Cardiac ventricle fibroblast (primary cell): ENCODE measurements at places on chromosomes 16 and 17. TPM values are rescaled to one million over a fixed set of nuclear protein-coding genes. Genes with fewer than 3 reads are reported as not detected.

The SCGB1C2 gene
- total RNA-seq, result not detected in 2 replicates

The SDR42E2 gene
- total RNA-seq, result not detected in 2 replicates

The KRTAP4-1 gene
- total RNA-seq, result not detected in 2 replicates

The ABCA8 gene
- total RNA-seq, result 103 and 127 TPM in 2 replicates

The KIF2B gene
- not detected in 2 replicates for total RNA-seq

The SLC47A2 gene
- not detected in 2 replicates for total RNA-seq

The SEPTIN12 gene
- total RNA-seq, result not detected in 2 replicates

The ZNF652 gene
- total RNA-seq, result 21.7 and 35.8 TPM in 2 replicates

The MYCBPAP gene
- 0.25 TPM in 1 of 2 replicates, not detected in the other for total RNA-seq

The DNAI2 gene
- not detected in 2 replicates for total RNA-seq

The PRR11 gene
- total RNA-seq, result 3.8 and 4.1 TPM in 2 replicates

The ABCC6 gene
- 0.12 and 1.4 TPM in 2 replicates for total RNA-seq

The ZPBP2 gene
- not detected in 2 replicates for total RNA-seq

The LGALS9B gene
- not detected in 2 replicates for total RNA-seq

The GLTPD2 gene
- total RNA-seq, result not detected in 2 replicates

The PLA2G15 gene
- total RNA-seq, result 11.7 and 13.8 TPM in 2 replicates

The ABCC12 gene
- total RNA-seq, result 0.10 and 0.12 TPM in 2 replicates

The RNF157 gene
- total RNA-seq, result 0.10 and 0.44 TPM in 2 replicates

The CNTNAP4 gene
- 0.05 TPM in 1 of 2 replicates, not detected in the other for total RNA-seq

The QPRT gene
- total RNA-seq, result 4.1 and 6.0 TPM in 2 replicates

The CA4 gene
- total RNA-seq, result not detected in 2 replicates

The ZG16B gene
- total RNA-seq, result 0.25 and 0.78 TPM in 2 replicates

The AFMID gene
- 41.1 and 44.2 TPM in 2 replicates for total RNA-seq

The CSH1 gene
- not detected in 2 replicates for total RNA-seq

The MAPT gene
- total RNA-seq, result 0.56 and 2.8 TPM in 2 replicates

The PAQR4 gene
- 1.4 and 2.0 TPM in 2 replicates for total RNA-seq

The PYY gene
- total RNA-seq, result not detected in 2 replicates

The RHBDL1 gene
- 0.50 and 1.5 TPM in 2 replicates for total RNA-seq

The NPIPB5 gene
- 33.6 and 44.8 TPM in 2 replicates for total RNA-seq

The CFAP97D1 gene
- 0.20 TPM in 1 of 2 replicates, not detected in the other for total RNA-seq

The EME2 gene
- total RNA-seq, result 2.6 and 3.7 TPM in 2 replicates

The KRT14 gene
- total RNA-seq, result 0.34 TPM in 1 of 2 replicates, not detected in the other

The CCL4 gene
- total RNA-seq, result not detected in 2 replicates

The CEP295NL gene
- 0.20 and 0.62 TPM in 2 replicates for total RNA-seq

The FOXO3B gene
- 6.2 and 7.1 TPM in 2 replicates for total RNA-seq

The KRTAP4-4 gene
- not detected in 2 replicates for total RNA-seq
